ENCODE measurements at places on chromosomes 4 and X.

DNA sequence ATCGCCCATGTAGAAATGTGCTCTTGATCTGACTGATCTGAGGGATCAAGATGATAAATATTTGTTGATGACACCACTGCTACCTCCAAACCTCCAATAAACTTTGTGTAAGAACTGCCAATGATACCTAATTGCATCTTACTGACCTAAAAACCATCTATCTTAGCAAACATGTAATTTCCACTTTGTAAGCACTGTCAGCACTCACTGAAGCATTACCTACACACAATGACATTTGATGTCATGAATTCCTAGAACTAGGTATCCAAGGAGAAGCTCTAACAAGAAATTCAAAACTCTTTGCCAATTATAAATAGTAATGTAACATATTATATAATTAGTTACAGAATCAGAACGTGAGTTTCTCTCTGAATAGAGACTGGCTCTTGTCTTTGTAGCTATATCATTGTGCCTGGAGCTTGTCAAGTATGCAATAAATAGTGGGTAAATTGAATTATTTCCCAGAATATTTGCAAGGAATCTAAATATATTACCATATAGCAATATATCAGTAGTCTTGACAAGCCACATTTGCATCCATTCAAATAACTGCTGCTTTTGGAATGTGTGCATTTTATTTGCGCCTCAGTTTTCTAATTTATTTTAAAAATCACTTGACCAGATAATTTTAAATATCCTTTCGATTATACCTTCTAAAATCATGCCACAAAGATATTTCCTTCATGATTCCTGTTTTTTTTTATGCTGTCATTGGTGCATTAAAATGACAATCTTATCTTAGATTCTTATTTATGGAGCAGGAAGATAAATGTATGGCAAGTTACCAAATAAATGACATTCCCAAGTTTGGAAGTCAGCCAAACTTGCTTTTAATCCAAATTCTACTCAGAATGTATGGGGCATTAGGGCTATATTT, 232.3 kb upstream of the NEIL3 start:
- DNase-seq, result no peak

GRCh38 chrX:11996810-11997209, 141.5 kb upstream of the FRMPD4 start:
- no peak for DNase-seq

GRCh38 chrX:9566150-9566621, 101.3 kb downstream of the TBL1X start:
- no peak for DNase-seq

- DNase-seq, result no peak
Observed at GRCh38 chrX:136620780-136621179, 27.2 kb upstream of the CD40LG start.

- peak; percentile 78 for DNase-seq
Observed at GRCh38 chr4:77818602-77819403, at the start of gene CNOT6L. TSS of gene CNOT6L (minus strand) at chr4:77819368. CDS start at chr4:77819308, 60 bp downstream.

DNA sequence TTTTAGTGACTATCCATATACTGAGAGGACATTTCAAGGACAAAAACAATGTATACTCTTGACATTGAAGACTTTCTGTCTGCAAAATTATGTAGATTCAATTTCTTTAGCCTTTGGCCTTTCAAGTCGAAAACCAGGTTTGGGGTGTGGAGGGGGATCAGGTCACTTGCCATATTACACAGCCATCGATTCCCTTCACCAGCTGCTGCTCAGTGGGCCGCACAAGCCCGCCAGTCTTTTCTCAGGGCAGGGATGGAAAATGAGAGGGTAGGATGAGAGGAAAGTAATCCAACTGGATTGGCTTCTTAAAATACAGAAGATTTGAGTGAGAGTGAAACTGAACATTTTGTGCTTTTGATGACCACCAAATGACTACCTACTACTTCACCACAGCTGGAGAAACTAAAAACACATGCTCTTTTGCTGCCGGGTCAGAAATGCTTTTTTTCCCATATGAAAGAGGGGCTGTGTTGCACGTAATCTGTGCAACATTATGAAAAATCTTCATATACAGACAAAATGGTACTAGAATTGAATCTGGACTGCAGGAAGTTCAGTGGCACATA, 51.4 kb downstream of the FHL1 start:
- no peak for DNase-seq

DNA sequence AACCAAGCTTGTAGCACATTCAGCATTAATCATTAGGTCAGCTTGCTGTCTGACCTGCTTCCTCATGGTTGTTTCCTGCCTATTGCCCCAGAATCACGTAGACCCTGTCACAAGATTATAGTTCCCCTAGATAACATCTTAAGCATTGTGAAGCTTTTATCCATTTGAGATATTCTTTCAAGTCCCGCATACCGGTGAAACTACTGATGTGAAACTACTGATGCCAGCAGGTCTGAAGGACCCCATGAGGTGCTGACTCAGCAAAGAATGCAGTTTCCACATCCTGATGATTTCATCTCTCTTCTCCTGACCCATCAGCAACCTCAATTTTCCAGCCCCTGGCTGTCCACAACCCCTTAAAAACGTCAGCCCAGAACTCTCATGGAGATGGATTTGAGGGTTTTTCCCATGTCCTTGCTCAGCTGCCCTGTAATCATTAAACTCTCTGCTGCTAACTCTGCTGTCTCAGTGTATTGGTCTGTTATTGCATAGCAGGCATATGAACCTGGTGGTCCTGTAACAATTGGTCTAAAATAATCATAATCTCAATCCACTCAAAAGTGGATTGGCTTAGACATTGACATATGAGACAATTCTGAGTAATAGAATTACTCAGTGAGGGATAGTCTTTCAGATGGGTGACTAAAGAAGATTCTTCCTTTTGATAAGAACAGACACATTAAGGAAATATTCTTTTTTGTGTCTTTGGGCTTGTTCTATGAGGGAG, 26.3 kb upstream of the UBA6 start:
- DNase-seq, result no peak

DNA sequence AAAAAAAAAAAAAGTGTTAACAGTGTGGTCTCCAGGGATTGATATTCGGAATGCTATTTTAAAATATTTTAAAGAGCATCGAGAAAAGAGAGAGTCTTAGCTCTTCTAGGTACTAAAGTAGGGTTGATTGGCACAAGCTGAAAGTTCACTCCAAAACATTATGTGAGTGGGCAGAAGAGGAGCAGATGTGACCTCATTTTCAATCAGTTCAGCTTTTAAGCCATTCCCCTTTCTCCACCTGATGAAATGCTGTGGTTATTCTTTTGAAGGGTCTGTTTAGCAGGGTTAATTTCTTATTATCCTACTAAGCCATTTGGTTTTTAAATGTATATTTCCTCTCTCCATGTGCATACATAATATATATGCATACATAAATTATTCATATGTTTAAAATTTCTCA, 69.2 kb downstream of the GALNT7 start:
- no peak for DNase-seq

GRCh38 chrX:65690057-65690855, 22.8 kb downstream of the MSN start:
- no peak for DNase-seq

DNA sequence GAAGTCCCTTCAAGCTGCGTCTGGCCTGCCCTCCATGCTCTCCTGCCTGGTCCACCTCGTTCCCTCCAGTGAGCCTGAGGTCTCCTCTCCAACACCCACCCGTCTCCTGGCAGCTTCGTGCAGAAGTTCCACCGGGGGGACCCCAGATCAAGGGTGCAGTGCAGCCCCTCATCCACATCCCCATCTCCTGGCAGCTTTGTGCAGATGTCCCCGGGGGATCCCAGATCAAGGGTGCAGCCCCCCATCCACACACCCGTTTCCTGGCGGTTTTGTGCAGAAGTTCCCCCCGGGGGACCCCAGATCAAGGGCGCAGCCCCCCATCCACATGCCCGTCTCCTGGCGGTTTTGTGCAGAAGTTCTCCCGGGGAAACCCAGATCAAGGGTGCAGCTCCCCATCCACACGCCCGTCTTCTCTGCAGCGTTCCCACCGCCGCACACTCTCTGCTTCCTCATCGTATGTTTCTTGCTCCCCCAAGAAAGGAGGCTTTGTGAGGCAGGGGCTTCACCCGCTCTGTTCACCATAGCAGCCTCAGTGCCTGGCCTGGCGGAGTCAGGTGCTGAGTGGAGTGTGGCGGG, 35.7 kb downstream of the PIGG start:
- DNase-seq, result no peak

DNA sequence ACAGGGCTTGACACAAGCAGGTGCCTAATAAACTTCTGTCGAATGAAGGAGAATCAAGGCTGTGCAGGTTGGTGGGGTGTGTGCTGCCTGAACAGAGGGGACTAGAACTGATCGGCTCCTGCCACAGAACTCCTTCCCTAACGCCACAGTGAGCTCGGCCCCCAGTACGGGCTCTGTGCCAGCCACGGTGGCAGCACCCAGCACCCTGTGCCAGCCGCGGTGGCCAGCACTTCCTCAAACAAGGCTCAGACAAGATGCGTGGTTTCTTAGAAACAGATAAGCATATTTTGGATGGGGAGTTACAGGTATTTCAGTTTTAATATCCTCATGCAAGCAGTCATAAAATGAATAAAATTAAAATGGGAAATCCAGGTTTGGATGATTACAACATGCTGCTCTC, 26.0 kb upstream of the C4orf50 start:
- no peak for DNase-seq

- DNase-seq, result no peak
Observed at GRCh38 chr4:13601048-13601447, 26.5 kb downstream of the BOD1L1 start.

DNA sequence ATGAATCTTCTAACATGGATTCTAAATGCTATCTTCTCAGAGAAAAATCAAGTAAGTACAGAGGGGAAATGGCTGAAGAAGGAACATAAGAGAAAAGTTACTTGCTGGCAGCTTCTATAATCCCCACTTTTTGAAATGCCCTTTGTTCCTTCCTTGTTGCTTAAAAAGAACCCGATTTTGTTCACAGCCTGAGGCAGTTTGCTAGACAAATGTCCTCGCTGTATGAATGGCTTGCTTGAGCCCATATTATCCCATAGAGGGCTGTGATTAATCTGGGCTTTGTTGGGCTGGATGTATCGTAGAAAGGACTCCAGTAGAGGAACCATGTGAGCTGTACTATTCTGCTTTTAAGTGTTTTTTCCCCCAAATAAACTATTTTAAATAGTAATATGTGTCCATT, 134.3 kb upstream of the FGF13 start:
- no peak for DNase-seq

- no peak for DNase-seq
Observed at GRCh38 chr4:87975466-87975865, at the start of gene SPP1. TSS of gene SPP1 (plus strand) at chr4:87975714. CDS start at chr4:87976896, 1,182 bp downstream.

DNA sequence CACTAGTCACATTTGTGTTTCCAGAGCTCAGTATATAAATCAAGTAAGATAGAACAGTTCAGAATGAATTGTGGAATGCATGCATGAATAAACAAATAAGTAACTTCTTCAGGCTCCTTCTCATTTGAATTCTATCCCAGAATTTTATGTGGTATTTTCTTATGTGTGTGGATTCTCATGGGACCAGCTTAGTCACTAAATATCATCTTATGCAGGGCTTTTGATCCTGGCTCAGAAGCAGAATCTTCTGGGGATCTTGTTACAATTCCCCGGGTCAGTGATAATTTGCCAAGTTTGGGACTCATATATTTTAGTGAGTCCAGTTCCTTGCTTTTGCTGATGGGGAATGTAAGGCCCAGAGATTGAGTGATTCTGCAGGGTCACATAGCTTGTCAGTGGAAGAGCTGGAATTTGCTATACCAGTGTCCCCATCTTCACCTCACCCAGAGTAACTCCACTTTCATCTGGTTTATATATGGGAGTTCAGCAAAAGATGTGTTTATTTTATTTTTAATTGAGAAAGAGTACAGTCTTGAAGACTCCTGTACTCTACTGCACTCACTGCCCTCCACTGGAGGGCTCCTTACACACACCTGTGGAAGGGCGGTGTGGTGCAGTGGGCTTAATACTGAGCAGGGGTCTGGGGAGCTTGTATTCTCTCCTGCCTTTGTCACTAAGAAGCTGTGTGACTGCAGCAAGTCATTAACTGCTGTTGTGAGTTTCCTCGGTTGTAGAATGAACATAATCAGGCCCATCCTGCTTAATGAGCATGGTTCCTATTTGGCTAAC, 198.2 kb upstream of the CXorf66 start:
- DNase-seq, result no peak

GRCh38 chr4:183828125-183828524, 77.0 kb upstream of the STOX2 start:
- no peak for DNase-seq

DNA sequence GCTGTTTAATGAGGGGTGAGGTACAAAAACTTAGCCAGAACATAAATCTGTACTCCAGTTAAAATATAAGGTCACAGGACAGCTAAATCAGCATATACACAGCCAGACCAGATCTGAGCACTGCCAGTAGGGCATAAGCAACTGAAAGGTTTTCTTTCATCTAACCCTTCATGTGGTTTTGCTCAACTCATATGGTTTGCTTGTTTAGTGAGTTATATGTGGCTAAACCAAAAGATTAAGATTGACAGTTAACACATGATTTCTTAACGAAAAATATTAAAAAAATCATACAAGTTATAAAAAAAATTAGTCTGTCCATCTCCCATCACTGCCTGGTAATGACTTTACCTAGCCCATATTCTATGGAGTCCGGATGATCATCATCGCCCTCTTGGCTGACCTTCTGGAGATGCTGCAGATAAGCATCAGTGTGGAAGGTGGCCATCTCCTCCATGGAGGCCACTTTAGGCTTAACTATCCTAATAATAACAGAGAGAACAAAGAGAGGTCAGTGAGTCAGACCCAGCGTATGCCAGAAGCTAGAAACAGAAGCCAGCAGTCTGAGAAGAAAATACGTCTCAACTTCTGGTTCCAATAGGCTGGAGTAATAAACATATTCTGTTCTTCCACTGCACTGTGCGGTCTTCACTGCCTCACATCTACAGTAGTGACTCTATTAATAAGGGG, 4.1 kb downstream of the HDAC8 start:
- DNase-seq, result no peak

GRCh38 chr4:3472411-3473141, 9.5 kb downstream of the DOK7 start:
- DNase-seq, result no peak

- no peak for DNase-seq
Observed at GRCh38 chrX:72712094-72712755, 1.9 kb downstream of the PHKA1 start.

- DNase-seq, result no peak
Observed at GRCh38 chr4:179977378-179977777, 2265.8 kb upstream of the TENM3 start.

DNA sequence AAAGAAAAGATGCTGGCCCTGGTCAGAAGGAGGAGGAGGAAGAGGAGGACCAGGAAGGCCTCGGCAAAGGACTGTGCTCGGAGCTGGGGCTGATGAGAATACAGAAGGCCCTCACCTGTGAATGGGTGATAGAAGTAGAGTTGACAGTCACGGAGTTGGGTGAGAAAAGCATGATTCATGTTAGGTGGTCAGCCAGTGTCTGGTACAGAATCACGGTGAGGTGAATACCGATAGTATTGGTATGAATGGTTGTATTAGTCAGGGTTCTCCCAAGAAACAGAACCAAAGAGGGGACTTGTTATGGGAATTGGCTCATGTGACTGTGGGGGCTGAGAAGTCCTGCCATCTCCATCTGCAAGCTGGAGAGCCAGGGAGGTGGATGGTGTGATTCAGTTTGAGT, 32.5 kb upstream of the FAM156A start:
- no peak for DNase-seq

- peak; percentile 61 for DNase-seq
Observed at GRCh38 chr4:38675146-38676121, 11.4 kb downstream of the KLF3 start.

GRCh38 chr4:159698336-159698735, 595.5 kb downstream of the RAPGEF2 start:
- no peak for DNase-seq

- DNase-seq, result no peak
Observed at GRCh38 chr4:151850791-151851213, 90.0 kb upstream of the GATB start.
